ENCODE measurements at places on chromosomes 7 and 10.

- DNase-seq, result no peak
Measured at GRCh38 chr10:3480281-3480989, 304.6 kb downstream of the KLF6 start.

DNA sequence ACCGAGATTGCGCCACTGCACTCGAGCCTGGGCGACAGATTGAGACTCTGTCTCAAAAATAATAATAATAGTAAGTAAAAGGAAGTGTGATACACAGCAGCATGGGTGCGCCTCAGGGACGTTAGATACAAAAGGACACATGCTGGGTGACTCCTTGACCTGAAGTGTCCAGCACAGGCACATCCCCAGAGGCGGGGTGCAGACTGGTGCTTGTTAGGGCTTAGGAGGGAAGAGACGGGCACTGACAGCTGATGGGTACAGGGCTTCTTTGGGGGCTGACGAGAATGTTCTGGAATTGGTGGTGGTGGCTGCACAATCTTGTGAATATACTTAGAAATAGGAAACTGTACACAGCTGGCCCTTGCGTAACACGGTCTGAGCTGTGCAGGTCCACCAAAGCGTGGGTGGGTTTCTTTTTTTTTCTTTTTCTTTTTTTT lies 61.8 kb upstream of the DNAJB6 start:
- no peak for DNase-seq

- DNase-seq, result no peak
Measured at GRCh38 chr10:48242171-48242904, 32.2 kb downstream of the FRMPD2 start.

DNA sequence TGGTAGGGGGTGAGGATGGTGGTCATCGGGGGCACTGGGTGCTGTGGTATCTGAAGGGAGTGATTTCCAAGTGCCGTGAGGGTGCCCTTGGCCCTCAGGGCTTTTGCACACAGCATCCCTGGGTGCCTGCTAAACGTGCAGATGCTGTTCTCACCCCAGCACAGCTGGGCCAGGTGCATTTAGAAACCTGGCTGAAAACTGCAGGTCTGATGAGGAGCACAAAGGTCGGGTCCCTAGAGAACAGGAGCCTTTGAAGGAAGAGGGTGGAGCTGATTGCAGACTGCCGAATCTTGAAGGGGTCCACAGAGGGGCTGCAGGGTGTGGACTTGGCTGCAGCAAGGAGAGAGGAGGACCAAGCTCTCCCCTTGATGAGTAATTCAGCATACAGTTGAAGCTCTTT lies 32.0 kb downstream of the ZMIZ1 start:
- no peak for DNase-seq

DNA sequence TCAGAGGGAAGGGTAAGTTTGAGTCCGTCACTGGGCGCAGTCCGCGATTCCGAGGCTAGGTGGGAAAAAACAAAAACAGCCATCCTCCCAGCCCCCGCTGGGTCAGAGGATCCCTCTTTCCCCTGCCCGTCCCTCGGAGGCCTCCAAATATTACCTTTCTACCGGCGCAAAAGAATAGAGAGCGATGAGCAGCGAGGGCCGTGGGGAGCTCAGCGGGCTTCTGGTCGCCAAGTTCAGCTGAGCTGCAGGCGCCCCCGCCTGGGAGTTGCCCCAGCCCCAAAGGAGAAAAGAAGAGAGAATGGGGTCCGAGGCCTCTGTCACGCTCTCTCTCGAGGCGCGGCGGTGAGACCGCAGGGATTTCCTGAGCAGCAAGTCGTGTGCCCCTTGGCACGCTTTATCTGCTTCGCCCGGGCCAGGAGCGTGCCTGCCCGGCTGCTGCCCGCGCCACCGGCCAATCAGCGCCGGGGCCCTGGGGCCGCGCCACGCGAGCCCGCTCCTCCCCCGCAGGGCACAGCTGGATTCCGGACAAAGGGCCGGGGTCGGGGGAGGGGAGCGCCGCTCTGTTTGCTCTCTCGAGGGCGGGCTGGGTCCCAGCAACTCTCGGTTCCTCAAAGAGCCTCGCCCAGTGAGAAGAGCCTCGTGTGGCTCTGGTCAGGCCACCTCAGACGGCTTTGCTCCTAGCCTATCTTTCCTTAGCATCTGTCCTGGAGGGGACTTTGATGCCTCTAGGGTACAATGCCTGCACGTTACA lies at the start of gene NEUROG3:
Gene NEUROG3 (minus strand): TSS at position 367 of the 751 bp plus-strand sequence. CDS start 379 bp downstream, outside the sequence.
- DNase-seq, result no peak

GRCh38 chr10:102595293-102595692 lies 49.0 kb upstream of the TRIM8 start:
- DNase-seq, result no peak

DNA sequence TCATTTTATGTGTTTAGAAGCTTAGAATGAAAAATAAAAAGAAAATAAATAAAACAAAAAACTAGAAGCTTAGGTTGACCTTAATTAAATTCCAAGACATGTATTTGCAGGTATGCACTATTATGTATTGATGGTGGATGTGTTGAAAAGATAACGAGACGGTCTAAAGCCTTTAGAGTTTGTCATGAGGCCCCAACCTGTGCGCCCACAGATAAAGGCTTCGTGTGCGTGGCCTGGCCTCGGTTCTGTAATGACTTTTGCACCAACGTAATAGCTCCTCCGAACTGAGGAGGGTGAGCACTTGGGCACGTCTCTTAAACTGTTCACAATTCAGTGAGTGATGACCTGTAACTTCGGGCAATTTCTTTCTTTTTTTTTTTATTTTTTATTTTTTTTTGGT lies 43.7 kb upstream of the NCAPG2 start:
- DNase-seq, result no peak

DNA sequence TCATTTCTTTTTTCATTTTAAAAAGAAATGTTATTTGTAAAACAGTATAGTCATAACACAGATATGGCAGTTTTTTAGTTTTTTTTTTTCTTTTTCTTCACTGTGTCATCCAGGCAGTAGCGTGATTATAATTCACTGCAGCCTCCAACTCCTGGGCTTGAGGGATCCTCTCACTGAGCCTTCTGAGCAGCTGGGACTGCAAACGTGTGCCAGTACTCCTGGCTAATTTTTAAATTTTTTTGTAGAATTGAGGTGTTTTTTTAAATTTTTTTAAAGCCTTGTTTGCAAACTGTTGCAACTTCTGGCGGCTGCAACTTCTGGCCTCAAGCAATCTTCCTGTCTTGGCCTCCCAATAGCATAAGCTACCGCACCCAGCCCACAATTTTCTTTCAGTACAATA lies 63.0 kb downstream of the HELLS start:
- DNase-seq, result no peak

DNA sequence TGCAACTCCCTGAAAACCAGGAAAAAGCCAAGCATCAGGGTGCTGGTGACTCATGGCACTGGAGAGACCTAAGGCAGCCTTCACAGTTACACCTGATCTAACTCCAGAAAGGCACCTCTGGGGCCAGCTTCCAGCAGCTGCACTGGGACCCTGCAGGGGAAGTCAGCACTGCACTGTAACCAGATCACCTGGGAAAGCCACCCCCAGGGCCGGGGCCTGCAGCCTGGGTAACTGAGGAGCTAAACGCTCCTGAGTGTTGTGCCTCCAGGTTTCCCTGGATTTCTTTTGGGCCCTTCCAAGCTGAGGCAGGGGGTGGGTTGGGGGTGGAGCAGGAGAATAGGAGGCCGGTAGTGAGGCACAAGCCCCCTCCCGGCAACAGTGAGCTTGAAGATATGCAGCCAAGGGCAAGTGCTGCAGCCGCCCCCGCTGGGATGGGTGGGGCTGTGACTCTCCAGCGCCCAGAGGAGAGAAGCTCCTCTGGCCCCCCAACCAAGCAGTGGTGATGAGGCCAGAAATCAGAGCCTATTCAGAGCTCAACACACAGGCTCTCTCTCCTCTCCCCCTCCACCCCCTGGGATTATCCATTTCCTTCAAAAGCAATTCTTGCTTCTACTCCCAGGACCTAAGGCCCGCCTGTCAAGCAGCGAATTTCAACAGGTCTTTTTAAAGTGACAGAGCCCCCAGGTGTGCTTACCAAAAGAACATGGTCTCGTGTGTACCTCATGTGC lies 2.6 kb downstream of the CXCL12 start:
- DNase-seq, result no peak

GRCh38 chr7:77338260-77338659 lies 77.9 kb downstream of the GSAP start:
- no peak for DNase-seq

- no peak for DNase-seq
Measured at GRCh38 chr10:95505084-95505610, 56.0 kb downstream of the SORBS1 start.

- no peak for DNase-seq
Measured at GRCh38 chr10:21172542-21172929, 275.4 kb upstream of the NEBL start.

GRCh38 chr10:111083222-111084095 lies 6.6 kb downstream of the ADRA2A start:
- DNase-seq, result no peak

DNA sequence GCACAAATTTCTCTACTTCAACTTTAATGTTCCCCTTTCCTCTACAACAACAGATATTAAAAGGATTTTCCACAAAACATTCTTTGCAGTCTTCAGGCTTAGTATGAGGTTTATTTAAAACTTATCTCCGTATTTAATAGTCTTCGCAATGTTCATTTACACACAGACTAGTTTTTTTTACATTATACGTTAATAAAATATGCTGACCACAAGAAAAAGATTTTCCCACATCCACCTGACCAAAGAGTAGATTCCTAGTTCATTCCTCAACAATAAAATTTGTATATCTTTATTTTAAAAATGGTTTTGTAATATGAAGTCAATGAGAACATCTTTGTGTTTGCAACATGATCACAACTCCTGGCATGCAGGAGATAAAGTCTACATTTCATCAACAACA lies 42.4 kb downstream of the POT1 start:
- no peak for DNase-seq

GRCh38 chr7:82345886-82346285 lies 97.7 kb downstream of the CACNA2D1 start:
- no peak for DNase-seq

DNA sequence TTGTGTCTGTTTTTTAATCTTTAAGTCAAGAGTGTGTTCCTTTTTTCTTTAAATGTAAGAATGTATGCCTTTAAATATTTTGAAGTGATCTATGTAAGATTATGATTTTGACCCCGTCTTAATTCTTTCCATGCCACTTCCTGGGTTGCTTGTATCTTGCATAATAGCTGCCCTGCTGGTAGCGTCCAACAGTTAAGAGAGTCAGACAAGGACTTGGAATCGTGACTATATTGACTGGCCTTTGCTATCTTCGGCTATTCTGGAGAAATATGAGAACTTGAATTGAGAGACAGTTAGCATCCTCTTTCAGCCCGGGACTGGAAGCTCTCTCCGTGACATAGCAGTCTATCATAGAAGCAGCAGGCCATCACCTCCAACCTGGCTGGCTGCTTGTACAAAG lies 13.0 kb downstream of the NRP1 start:
- no peak for DNase-seq

- no peak for DNase-seq
Measured at GRCh38 chr7:157279741-157280215, 57.0 kb upstream of the DNAJB6 start.
